COLO829 (cell line): ENCODE measurements at places on chromosomes 5 and 9.

GRCh38 chr9:91840469-91840868 lies 109.6 kb downstream of the ROR2 start:
- no peak for DNase-seq

DNA sequence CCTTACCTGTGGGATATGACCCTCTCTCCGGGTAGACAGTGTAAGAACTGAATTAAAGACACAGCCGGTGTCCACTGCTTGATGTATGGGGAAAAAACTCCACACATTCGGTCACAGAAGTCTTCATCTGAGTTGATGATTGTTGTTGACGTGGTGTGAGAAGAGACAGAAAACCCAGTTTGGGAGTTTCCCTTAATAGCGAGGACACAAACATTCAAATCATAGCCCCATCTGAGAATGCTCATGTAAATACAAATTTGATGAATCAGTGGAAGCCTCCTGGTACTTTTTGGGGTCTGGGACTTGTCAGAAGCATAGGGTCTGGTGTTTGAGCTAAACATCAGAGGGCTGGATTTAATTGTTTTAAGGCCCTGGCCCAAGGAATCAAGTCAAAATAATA lies 11.0 kb downstream of the HAVCR1 start:
- no peak for DNase-seq

GRCh38 chr5:64958757-64959391 lies 190.1 kb downstream of the CWC27 start:
- no peak for DNase-seq

GRCh38 chr9:129258124-129258822 lies 80.2 kb upstream of the IER5L start:
- peak; percentile 98 for DNase-seq

DNA sequence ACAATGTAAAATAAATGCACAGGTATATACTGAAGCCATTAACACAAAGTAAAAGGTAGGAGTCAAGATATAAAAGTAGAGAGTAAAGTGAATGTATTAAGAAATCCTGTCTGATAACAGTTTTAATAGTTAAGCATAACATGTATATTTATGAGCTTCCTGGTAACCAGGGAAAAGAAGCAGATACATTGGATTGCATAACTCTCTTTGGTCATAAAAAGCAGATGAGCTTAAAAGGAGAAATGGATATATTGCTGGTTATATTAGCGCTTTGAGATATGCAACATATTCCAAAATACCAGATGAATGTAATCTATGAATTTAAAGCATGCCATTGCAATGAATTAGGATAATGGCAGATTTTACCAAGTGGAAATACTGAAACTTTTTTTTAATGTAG lies 6.2 kb upstream of the TNFSF8 start:
- DNase-seq, result no peak

GRCh38 chr5:180284149-180284548 lies 7.7 kb downstream of the MAPK9 start:
- DNase-seq, result no peak
